Effector memory CD4-positive, alpha-beta T cell (primary cell): ENCODE measurements at places on chromosomes 12 and 14.

GRCh38 chr14:30864934-30865333 lies 9.4 kb upstream of the COCH start:
- DNase-seq: no peak

GRCh38 chr12:119565404-119565803 lies 28.2 kb upstream of the TMEM233 start:
- DNase-seq: no peak

GRCh38 chr12:34291426-34291901 lies 269.2 kb downstream of the ALG10 start:
- no peak for DNase-seq

DNA sequence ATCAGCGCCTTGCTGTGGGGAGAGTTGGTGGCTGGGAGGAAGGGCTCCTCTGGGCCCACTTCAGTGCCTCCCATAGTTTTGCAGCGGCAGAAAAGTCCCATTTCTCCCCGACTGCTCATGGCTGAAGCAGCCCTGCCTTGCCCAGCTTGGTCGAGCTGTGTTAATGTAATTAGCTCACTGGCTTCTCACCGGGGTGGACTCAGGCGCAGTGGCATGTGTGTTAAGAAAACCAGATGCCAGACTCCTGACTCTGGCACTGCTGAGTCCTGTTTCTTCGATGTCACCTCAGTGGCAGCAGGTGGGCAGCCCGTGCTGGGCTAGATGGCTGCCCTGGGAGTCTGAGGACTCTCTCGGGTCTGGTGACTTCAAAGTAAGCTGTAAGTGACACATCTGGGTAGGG lies 47.4 kb downstream of the CHST11 start:
- no peak for DNase-seq

DNA sequence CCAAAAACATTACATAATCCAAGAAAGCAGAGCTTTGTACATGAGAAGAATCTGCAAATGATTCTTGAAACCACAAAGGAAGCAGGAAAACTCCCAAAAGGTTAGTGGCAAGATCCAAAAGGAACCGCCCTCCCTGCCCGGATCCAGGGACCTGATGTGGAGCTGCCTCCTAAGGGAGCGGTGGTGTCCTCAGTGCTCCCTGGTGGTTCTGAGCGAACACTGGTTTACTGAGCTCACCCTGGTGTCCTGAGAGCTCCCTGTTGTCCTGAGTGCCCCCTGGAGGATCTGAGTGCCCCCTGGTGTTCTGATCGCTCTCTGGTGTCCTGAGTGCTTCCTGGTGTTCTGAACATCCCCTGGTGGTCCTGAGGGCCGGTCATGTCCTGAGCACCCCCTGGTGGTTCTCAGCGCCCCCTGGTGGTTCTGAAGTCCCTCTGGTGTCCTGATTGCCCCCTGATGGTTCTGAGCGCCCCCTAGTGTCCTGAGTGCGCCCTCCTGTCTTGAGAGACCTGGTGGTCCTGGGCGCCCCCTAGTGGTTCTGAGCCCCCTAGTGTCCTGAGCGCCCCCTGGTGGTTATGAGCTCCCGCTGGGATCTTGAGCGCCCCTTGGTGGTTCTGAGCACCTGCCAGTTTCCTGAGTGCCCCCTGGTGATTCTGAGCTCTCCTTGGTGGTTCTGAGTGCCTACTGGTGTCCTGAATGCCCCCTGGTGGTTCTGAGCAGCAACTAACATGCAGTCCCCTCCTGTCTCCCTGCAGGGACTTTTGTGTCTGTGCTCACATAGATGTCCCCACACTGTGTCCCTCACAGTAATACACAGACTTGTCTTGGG lies 891.1 kb downstream of the TMEM121 start:
- peak; percentile 66 for DNase-seq

DNA sequence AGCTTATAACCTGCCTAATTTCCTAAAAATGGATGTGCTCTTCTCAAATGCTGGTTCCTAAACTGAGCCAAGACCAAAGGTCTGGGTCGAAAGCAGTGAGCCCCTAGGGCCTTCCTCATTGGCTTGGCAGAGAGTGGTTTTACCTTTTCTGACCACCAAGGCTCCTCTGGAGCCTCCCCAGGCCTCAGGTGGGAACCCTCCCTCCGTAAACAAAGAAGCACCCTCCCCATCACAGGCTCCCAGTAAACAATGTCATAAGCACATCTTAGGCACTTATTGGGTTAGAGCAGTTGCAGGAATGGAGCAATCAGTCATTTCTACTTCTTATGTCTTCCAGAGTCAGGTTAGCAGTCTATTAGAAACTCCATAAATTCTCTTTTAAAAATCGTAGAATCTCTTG lies 6.0 kb downstream of the CHPT1 start:
- DNase-seq: no peak

DNA sequence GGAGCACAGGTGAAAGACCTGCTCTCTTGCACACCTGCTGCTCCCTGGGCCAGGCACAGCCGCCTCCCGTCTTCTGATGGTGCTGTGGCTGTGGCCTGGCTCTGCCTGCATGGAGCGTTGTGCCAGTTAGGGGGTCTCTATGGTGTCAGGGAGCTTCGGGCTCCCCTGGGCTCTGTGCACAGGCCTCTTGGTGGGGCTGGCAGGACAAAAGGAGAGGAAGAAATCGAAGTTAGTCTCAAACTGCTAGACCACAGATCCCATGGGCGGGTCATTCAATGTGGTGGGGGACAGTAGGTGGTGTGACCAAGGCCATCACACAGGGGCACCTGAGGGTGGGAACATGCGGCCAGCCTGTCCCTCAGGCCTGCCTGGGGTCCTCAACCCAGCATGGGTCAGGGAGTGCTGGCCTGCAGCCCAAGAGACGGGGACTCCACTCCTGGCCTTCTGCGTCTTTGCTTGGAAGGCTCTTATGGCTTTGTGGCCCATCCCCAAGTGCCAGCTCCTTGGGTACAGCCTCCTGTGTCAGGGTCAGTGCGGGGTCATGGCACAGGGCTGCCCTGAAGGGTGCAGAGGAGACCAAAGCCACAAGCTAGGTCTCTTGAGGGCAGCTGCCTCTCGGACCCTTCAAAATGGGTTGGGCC lies 84.1 kb downstream of the KIF26A start:
- DNase-seq: no peak

DNA sequence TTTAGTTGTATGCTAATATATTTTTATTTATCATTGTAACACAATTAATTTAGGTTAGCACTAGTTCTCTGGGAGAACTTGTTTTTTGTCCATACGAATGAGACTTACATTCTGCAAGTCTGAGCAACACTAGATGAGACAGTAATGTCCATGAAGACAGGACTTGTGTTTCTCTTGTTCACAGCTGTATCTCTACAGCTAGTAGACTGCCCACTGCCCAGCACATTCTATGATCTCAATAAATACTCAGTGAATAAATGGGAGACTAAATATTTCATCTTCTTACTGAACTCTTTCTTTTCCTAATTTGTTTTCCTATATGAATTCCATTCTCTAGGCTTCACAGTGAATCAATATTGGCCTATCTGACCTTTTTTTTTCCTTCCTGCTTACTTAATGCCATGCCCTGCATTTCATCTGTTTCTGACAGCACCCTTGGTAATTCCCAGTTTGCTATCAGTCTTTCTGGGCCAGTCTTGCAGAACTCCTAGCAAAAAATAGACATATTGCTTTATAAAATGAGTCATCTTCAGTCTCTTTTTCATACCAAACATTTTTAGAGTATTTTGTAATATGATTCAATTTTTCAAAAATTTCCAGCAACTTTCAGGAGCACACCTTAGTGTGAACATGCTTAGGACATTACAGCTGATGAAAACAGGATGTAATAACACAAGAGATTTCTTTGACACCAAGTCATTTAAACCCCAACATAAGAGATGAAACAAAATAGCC lies 185.5 kb upstream of the ATP2B1 start:
- no peak for DNase-seq

GRCh38 chr12:75909714-75910656 lies 121.6 kb downstream of the PHLDA1 start:
- no peak for DNase-seq

DNA sequence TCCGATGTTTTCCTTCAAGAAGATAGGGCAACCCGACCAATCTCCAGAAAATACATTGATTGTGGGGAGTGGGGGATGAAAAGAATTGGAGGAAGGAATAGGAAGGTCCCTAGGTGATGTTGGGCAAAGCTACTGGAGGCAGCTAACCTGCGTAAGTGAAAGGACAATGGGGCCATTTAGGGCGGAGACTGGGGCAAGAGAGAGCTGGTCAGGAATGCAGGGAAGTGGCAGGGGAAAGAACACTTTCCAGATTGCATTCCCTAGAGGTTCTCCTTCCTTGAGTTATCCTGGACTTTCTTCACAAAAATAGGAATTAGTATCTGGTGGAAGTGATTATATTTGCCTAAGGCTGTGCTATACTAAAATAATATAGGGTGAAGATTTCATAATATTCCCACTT lies 151.8 kb upstream of the HMGA2 start:
- DNase-seq: no peak

DNA sequence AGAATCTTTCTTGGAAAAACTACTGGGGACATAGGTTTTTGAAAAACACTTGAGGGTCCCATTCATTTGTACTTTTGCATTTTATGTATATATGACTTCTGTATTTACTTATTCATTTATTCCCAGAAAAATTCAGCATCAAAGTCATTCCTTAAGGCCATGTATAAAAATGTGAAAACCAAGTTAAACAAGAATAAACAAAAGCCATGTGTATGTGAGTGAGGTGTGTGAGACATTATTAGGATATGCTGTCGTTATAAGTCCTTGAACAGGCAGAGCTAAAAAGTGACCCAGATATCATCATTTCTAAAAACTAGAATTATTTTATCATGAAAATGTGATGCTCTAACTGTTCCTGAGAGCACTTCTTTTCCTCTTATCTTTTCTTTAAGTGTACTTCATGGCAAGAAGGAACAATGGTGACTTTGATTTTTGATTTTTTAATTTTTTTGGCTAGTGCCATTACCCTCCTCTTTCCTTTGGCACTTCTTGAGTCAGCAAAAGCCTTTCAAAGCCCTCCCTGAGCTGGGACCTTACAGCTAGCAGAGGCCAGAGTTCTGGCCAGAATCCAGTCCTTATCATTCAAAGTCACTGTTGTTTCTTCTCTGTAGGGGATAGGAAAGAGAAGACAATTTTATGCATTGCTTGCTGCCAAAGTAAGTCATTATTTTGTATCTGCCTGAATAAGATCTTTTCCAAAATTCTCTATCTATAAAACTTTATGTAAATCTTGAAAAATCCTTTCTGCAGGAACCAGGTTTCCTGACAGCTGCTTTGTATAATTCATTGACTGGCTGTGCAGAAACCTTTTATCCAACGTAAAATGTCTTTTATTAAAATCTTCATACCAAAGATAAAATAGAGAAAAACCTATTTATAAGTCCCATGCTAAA lies 419.7 kb upstream of the PRICKLE1 start:
- no peak for DNase-seq

GRCh38 chr12:121132601-121133481 lies at the start of gene P2RX7:
Gene P2RX7 (plus strand): TSS chr12:121132876. CDS start chr12:121132971, 95 bp downstream.
- no peak for DNase-seq

DNA sequence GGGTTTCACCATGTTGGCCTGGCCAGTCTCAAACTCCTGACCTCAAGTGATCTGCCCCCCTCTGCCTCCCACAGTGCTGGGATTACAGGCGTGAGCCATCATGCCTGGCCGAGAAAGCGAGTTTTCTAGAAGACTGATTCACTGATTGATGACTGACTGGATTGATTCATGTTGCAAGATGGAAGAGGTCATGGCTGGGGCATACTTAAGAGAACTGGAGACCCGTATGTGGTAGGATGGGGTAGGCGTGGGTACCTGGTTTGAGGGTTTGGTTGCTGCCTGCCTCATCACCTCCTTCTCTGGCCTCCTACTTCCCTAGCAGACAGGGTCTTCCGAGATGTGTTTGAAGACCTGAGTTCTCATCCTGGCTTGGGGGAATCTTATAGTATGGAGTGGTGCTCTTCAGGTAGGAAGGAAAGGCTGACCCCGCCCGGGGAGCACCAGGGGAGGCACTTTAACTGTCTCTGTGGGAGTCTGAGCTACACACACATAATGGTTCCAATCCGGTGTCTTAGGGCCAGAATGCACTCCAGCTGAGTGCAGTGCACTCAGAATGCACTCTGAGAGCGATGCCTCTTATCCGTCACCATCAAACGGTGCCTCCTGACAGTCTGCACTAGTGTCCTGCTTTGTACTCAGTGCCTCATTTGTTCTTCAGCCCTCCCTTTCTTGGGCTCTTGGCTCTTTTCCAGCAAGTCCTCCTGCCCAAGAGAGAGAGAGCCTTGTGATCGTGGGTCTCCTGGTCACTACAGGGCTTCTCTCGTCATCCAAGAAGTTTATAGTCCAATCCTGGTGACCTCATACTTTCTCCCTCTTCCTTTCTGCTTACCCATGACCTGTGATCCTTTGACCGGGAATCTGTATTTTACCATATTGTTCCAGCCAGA lies 19.7 kb downstream of the PLEKHG3 start:
- DNase-seq: peak; percentile 35

GRCh38 chr12:101173197-101173749 lies 36.8 kb downstream of the SLC5A8 start:
- DNase-seq: no peak

DNA sequence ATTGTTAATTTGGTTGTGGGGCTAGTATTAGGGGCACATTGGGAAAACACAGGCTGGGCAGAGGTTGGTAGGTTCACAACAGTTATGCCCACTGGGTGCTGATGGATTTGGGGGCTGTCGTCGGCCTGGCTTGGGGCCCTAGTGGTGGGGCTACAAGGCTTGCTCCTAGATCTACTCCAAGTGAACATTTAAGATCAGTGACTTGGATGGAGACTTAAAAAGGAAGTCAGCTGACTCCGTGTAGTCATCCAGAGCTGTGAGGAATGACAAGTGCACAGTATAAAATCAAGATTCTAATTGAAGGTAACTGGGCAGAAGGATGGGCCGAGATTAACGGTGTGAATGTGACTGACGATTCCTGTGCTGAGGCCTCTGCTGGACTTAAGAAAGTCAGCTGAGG lies 12.8 kb upstream of the NR4A1 start:
- no peak for DNase-seq

DNA sequence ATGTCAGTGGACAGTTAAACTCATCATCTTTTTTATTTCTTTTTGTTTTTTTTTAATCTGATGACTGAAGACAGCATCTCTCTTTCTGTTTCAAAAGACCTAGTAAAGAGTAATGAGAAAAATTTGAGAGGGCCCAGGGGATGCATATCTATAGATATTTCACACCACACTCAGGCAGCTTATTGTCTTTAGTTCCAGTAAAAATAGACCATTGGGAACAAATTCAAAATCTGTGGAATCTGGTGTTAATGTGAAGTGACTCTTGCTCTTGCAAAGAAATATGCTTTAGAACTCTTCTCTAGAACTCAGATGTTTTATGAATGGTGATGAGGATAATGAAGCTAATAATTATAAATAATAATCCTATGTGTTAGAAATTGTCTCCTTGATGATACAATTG lies 214.5 kb upstream of the ATP2B1 start:
- DNase-seq: no peak

- no peak for DNase-seq
These were observed 56.7 kb downstream of the CD163L1 start for GRCh38 chr12:7387289-7387688.
